Endodermal cell (in vitro differentiated cells): ENCODE measurements at places on chromosomes 7 and 10. TPM values are rescaled to one million over a fixed set of nuclear protein-coding genes. Genes with fewer than 3 reads are reported as not detected.

- no peak for DNase-seq
Observed at GRCh38 chr7:116211913-116212596, 1.7 kb downstream of the TES start.

DNA sequence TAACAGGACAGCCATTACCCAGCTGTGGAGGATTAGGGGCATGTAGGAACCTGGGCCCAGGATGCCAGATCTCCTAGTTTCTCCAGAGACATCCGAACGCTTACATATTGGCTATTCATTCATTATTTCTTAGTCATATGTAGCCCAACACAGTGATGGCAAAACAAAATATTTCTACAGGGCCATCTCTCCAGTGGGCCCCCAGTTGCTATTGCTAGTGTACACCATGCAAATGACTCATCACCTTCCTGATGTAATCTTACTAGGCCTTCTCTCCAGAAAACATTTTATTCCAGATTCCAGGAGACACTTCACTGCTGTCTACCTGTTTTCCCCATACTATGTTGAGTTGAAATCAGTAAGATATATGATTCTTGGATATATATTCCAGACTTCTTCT is 201.7 kb downstream of the PLXDC2 start:
- DNase-seq: no peak

The ZNF117 gene
- 33.7 to 41.6 TPM (median 40.6 TPM) in 3 replicates for total RNA-seq

DNA sequence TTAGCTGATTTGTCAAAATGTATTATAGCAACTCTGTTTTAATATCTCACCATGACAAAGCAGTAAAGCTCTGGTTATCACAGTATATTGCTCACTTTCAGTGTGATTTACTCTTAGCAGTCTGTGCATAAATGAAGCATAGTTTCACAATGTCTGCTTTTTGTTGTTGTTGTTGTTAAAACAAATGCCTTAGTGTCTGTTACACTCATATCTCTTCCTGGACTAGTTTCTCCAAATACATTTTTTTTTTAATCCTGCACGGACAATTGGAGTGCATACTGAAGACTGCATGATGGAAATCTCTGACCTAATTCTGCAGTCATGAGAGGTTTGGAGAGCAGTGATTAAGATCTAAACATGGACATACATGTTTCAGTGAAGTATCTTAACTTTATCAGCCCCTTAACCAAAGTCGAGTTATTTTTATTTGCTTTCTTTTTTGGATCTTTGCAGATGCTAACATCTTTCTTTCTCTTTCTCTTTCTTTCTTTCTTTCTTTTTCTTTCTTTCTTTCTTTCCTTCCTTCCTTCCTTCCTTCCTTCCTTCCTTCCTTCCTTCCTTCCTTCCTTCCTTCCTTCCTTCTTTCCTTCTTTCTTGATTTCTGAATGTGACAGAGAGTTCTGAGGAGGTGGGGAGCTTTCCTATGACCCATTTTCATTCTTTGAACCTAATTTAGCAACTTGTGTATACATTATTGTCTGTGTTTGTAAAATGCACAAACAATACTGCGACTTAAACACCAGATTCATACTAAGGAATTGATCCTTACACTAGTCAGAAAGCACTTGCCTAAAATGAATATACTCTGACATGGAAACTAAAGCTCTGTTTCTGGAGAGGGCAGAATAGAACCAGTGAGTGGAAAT is 161.5 kb upstream of the AGR3 start:
- no peak for DNase-seq

GRCh38 chr10:85447690-85448089 is 918.9 kb downstream of the GRID1 start:
- no peak for DNase-seq

The SPDYE9 gene
- not detected in 2 replicates for total RNA-seq

The OR6B1 gene
- total RNA-seq: not detected in 3 replicates

The NEUROD6 gene
- not detected in 2 replicates for total RNA-seq

The PRKCQ gene
- 22.3 to 29.1 TPM (median 28.1 TPM) in 3 replicates for total RNA-seq

DNA sequence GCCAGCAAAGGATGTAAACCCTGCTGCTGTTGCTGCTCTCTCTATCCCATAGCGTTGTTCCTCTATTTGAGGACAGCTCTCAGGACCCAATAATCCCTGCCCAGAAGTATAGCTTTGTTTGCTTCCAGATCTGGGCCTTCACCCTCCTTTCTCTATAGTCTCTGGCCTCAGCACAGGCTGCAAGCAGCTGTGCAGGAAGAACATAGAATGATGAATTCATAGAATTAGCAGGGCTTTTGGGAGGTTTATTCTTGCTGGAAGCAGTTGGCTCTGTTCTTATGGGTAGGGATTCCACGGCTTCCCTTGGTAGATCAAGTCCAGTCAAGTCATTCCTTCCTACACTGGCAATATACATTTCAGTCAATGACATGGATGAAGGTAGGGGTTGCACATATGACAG is 354.7 kb downstream of the HPSE2 start:
- no peak for DNase-seq

The PON1 gene
- total RNA-seq: not detected in 3 replicates

DNA sequence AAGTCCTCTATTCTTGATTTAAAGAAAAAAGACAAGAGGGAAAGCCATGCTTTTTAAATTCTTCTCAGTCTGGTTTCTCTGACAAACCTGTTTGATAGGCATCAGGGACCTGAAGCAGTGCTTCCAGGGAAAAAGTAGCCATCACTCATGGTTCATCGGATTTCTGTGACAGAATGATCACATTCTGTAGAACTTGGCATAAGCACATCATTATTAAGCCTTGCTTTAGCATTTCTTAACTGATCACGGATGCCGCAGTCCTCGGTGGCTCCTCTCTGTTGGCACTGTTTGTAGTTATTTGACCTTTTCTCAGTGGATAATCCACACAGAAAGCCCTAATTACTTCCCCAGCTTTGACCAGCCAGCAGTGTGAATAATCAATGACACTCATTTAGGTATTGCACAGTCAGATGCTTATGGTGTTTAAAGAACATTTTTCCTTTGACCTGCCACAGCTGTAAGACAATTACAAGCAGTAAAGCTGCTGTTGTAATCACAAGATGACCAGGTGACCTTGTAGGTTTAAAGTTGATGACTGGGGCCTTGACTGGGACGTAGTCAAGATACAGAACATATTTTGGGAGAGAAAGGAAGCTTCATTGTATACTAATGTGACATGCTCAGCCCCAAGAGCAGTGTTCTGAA is 64.4 kb upstream of the SKAP2 start:
- no peak for DNase-seq

DNA sequence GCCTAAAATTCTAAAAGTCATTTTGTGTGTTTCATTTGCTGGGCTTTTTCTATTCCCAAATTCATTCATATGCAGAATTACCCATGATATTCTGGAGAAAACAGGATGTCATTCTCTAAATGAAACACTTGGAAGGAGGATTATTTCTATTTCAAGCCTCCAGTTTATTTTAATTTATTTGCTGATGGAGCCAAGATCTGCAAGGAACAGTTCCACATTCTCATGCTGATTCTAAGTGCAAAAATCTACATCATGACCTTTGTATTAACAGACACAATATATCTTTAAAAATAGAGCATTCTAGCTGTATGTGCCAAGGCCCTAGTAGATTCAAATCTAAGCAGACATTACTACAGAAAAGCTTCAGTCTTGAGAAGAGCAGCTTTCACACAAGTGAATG is 51.3 kb upstream of the KCND2 start:
- DNase-seq: no peak

DNA sequence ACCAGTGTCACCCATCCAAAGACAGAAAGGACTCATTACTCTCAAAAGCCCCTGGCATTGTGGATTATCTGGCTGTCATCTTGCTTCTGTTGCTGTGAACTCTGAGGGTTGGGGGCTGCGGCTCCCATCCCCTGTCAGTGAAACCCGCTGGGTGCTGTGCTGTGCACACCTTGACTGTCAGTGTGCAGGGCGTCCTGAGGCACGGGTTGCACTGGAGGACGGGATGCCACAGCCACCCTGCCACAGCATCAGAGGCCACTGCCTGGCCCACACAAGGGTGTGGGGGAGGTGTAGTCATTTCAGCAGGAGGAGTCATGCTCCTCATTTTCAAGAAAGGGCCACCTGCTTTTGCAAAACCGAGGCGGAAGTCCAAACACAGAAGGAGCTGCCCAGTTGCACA is 245.8 kb downstream of the GLRX3 start:
- no peak for DNase-seq

DNA sequence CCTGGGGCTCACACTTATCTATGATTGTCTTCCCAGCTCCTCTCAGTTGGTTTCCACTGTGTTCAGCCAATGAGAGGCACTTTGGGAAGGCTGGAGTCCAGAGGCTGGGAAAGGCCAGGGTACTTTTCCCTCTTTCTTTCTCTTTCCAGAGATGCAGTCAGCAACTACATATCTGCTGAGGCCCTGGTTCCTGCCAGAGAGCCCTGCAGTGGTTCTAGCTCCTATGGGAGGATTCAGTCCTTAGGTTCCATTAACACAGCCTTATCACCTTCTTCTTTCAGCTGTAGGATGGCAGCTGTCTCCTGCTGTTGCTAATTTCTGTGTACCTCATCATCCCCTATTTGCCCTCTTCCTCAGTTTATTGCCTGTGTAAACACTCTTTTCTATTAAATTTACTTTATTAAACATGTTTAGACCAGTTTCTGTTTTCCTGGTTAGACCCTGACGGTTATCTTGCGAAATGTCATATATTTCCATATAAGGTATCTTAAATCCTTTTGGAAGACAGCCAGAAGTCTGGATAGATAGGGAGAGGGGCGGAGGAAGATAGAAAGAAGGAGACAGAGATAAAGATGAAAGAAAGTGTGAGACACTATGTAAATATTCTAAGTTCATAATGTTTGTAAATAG is 100.3 kb downstream of the HGF start:
- no peak for DNase-seq

GRCh38 chr10:114638821-114639625 is 19.1 kb downstream of the ABLIM1 start:
- no peak for DNase-seq
